ENCODE measurements at places on chromosomes 13 and 19. TPM values are rescaled to one million over a fixed set of nuclear protein-coding genes. Genes with fewer than 3 reads are reported as not detected.

- no peak for DNase-seq
Observed at GRCh38 chr13:41588899-41589298, 131.5 kb downstream of the RGCC start.

DNA sequence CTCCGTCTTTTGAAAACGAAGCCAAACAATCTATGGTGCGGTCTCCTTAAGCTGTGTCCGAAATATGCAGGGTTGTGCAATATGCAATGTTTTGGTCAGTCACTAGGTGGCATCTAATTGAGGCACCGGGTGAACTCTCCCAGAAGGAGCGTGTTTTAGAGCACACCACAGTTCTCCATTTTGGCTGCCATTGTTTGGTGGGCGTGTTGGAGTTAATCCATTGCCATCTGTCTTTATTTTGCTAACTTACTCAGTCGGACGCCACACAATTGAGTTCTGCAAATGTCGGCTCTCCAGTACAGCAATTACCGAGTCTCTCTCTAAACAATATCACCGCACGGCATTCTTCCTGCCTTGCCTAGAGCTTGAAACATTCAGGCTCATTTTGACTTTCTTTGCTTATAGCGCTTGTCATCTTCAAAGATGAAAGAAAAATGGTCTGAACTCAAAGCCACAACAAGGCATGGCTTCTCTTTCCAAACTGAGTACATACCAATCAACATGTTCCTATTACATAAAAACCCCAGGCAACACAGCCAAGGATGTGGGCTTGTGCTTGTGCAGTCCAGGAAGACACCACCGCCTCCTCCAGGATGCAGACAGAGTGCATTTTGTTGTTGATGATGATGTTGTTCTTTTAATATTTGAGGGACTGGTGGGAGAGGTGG lies 182.0 kb upstream of the SERP2 start:
- DNase-seq: peak; percentile 45

Gene TNFSF13B
- total RNA-seq: 1.9 TPM

- no peak for DNase-seq
Observed at GRCh38 chr13:44989941-44990340, 603 bp downstream of the GPALPP1 start.

Gene TPTE2
- total RNA-seq: not detected

DNA sequence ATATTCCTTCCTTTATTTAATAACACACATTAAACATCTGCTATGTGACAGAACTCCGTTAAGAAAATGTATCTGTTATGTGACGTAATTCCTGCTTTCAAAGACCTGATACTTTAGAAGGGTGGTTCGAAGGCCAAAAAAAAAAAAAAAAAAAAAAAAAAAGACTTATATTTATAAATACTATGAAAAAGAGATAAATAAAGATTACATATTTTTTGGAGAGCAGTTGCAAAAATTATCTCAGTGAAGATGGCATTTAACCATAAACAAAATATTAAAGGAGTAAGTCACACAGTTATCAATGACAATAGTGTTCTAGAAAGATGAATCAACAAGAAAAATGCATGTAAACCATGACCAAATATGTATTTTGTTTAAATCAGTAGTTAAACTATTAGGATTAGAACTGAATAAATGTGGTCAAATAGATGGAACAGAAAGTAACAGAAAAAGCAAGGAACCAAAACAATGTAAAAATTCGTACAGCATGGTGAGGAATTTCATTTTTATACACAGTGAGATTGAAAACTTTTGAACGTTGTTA lies 612.3 kb upstream of the SLITRK5 start:
- DNase-seq: no peak

Data from left cardiac atrium (tissue), 4 donors.